ENCODE measurements at places on chromosomes 12 and 14.

DNA sequence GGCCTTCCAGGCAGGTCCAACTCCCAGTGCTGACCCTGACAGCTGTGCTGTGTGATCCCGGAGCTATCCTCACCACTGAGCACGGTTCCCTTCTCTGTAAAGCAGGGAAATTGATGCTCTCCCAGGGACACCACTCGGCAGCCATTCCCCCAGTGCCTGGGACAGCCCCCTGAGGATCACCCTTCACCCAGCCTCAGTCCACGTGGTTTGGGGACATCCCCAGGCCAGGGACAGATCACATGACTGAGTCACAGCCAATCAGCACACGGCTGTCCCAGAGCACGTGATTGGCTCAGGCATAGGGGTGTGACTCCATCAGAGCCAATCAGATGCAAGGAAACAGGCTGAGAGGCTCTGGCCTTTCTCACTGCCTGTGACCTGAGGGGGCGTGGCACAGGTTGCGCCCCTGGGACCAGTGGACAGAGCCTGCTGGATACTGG lies 68.8 kb upstream of the SFSWAP start:
- no peak for DNase-seq

GRCh38 chr12:57096099-57096572 lies 7.2 kb downstream of the NAB2 start:
- peak; percentile 16 for DNase-seq

- no peak for DNase-seq
Observed at GRCh38 chr12:52261208-52261484, 13.3 kb upstream of the KRT86 start.

GRCh38 chr14:60621386-60621785 lies 27.9 kb downstream of the SIX1 start:
- DNase-seq = peak; percentile 59

DNA sequence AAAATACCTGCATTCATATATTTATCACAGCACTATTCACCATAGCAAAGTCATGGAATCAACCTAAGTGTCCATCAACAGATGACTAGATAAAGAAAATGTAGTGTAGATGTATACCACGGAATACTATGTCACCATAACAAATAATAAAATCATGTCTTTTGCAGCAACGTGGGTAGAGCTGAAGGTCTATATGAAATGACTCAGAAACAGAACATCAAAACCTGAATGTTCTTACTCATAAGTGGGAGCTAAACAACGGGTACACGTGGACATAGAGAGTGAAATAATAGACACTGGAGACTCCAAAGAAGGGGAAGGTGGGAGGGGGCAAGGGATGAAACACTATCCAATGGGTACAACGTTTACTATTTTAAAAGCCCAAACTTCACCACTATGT lies 37.9 kb downstream of the SLC38A1 start:
- DNase-seq = no peak

DNA sequence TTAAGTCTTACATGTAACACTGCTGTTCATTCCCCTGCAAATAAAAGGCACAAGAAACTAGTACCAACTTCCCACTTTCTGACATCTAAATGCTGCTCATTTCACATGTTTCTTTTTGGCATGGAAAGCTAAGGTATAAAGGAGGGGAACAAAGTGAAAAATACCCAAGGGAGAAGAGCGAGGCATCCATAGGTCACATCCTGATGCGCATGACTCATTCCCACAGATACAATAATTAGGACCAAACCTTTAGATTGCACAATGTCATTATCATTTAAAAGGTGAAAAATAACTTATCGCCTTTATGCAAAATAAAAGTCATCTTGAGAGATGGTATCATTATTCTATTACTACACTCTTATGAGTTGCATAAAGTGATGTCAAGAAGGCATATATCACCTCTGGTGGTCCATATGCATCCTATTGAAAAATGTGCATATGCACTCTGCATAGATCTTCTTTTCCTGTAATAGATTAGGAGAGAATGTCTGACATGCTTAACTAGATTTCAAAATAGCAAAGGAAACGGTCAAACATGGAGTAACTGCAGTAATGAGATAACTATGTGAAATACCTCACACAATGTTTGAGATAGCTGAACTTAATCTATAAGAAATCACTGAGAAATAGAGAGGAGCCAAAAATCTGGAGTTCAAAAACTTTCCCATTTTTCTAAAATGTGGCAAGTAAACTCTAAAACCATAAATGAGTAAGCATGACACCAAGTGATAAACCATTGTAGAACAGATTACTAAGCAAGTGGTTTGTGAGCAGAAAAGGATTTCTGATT lies 382.5 kb upstream of the TMTC1 start:
- no peak for DNase-seq

DNA sequence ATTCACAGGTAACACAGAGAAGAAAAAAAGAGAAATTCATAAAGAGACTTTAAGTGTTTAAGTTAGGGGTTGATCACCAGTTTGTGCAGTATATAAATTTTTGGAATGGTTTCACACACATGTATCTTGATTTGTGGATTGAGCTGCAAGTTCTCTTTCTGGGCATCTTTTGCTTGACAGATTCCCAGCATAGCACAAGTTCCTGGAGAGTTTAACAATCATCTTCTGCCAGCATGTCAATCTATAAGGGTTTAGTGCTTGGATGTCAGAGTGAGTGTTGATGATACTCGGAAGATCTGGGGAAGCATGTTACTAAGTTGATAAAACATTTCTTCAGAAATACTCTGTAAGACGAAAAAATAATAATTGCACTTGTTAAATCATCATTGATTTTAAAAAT lies 43.9 kb upstream of the FGF6 start:
- DNase-seq = no peak

Measured in DMS79 treated with DMSO at 0.1 percent for 48 hours (cell line).